ENCODE measurements at places on chromosomes 5 and 9.

- no peak for DNase-seq
These were observed 228.3 kb downstream of the CACNA1B start for GRCh38 chr9:138105561-138106505.

- DNase-seq = no peak
These were observed 3.1 kb downstream of the PDE8B start for GRCh38 chr5:77213601-77214000.

DNA sequence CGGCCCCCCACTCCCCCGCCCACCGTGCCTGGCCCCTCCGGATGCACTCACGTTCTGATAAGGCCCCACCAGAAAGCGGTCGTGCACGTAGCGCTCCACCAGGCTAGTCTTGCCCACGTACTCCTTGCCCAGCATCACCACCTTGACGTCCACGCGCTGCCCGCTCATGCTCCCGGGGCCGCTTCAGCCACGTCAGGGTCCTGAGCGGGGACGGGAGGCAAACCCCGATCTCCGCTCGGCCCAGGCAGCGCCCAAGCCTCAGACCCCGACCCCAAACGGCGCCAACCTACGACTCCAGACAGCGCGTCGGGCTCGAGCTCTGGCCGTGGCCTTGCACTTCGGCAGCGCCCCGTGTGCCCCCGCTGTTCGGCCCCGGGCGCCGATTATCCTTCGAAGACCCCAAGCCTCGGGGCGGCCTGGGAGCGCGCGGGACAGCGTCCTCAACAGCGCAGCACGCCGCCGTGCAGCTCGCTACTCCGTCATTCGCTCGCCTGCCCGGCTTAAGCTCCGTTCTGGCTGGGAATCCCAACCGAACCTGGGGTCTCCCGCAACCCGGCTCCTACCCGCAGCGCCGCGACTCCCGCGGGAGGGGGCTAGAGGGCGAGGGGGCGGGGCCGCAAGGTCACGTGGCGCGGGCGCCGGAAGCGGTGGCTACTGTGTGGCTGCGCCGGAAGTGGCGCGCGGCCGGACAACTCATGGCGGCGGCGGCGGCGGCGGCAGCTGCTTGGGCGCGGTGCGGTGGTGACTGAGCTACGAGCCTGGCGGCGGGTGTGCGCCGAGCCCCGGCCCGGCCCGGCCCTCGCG is at the start of the genes PRELID1 and RAB24:
Gene PRELID1 (plus strand): TSS at position 679 of the 804 bp plus-strand sequence. CDS start 187 bp downstream, outside the sequence.
Gene RAB24 (minus strand): TSS at position 599 of the 804 bp plus-strand sequence. CDS start 431 bp downstream, at position 168.
- peak; percentile 32 for DNase-seq

GRCh38 chr9:109574061-109574882 is 76.2 kb upstream of the PTPN3 start:
- DNase-seq = peak; percentile 5

DNA sequence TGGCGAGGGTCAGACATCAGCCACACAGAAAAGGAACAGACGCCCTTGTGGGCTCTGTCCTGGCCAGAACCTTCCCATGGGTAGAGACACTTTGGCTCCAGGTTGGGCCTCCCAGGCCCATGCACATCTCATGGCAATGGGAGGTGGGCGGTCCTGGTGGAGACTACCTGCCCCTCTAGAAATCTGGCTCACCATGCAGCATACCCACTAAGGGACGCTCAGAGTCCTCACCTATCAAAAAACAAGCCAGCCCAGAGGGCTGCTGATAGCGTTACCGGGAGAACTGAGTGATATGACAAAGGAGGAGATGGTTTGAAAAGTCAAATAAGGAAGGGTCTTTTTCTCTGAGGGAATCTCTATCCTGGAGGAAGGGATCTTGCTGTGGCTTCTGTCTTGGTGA is 62.1 kb downstream of the C5orf15 start:
- no peak for DNase-seq

DNA sequence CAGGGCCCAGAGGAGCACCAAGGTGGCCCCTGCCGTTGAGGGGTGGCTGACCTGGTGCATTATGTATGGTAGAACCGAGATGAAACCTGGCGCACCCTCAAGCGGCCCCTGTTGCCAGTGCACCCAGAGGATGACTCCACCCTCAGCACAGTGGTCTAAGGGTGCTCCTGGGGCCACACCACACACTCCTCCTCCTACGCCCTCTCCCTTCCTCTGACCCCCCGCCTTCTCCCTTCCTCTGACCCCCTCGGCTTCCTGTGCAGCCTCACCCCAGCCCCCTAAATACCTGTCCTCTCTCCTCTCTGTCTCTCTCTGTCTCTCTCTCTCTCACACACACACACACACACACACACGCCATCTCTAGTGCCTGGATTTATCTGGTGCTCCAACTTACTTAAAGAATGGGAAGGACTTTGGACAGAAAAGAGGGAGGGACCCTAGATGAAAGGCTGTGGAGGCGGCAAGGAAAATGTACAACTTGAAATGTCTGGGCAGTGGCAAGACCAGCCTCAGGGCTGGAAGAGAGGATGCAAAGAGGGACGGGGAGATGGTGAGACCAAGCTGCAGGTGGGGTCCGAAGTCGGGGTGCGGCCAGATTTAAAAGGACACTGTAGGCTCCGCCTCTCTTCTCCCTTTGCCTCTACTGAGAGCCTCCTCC is 18.2 kb upstream of the SLC30A5 start:
- no peak for DNase-seq

- no peak for DNase-seq
These were observed 2.1 kb upstream of the NIPBL start for GRCh38 chr5:36874465-36874864.

GRCh38 chr5:101024299-101024698 is 121.2 kb upstream of the ST8SIA4 start:
- DNase-seq = no peak

DNA sequence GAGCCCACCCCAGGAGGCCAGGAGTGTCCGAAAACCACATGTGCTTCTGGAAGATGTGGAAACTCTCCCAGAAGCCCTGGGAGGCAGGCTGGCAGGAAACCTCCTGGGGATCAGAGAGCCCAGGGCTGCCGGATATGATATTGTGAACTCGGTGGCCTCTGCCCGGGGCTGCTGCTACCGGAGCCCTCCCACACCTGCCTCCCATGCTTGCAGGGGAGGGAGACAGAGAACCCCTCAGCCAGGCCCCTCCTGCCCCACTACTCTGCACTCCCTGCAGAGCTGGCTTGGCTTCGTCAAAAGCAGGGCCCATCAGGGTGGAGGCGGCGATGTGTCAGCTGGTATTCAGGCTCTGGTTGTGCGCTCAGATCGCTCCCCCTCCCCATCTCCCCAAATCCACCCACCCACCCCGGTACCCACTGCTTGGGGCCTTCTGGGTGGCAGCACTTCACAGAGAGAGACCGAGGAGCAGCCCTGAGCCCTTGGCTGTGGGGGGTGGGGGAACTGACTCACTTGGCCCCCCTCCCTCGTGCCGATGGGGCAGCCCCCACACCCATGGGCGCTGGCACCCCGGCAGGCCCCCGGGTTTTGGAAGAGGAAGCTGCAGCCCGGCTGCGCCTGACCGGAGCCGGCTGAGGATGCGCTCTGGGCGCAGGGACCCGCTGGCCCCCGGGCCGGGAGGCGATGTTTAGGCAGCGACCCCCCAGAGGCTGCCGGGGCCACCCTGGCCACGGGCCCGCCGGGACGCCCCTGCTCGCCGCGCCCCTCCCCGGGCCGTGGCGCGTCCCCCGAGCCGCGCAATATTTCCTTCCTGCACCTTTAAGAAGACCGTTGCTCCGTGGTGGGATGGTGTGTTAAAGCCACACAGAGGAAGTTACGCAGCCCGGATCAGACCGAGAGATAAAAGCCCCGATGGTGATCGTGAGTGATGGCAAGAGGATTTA is 786 bp upstream of the NTNG2 start:
- DNase-seq = no peak

DNA sequence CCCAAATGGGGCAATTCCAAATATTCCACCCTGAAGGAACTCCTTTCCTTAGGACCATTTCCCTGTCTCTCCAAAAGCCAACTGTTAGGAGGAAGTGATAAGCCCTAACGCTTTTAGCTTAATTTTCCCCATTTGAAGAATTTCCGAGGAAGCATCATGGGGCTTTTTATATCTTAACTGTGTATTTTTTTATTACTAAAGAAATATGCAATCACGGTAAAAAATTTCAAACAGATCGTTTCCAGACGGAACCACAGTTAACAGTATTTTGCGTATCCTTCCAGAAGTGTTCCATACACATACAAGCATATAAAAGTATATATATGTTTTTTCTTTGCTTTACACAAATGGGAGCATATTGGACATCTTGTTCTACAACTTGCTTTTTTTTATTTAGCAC is 133.8 kb downstream of the FGF1 start:
- no peak for DNase-seq

DNA sequence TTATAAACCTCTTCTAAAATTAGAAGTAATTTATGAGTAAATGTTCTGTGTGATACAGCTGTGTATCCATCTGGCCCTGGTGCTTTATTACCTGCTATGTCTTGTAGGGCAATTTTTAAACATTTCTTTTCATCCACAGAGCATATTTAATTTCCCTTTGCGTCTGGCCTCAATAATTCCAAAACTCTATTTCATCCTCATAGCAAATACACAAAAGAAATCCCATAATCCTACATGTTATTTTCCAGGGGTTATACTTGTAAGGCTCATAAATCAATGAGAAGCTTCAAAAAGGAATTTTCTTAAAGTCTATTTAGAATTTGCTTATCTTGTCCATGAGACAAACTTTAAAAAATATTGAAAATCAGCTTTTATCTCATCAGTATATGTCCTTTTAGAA is 167.0 kb downstream of the TTC39B start:
- DNase-seq = no peak

GRCh38 chr5:160929360-160929759 is 77.3 kb upstream of the ATP10B start:
- DNase-seq = no peak

GRCh38 chr9:115601434-115601833 is 483.5 kb upstream of the TNC start:
- no peak for DNase-seq

DNA sequence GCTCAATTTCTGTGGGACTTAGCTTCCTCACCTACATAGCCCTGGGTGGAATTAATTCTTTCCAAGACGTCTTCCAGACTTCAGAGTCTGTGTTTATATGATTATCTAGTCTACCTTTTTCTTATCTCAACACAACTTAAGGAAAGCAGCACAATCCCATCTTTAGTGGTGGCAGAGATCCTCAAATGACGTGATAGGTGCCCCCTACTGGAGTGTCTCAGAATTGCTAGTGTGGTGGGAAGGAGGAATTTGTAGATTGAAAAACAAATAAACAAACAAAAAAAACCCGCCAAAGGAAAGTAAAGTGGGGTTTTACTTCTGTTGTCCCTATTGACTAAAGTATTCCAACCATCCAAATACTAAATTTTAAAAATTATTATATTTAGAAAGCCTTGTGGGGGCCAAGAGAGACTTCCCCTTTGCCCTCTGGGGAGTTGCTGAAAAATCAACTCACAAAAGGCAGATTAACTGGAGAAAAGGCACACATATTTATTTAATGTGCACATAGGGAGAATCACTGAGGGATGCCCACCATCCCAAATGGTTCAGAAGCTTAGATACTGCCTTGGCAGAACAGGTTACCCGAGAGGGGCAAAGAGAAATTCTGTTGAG is 283.3 kb downstream of the TMEM167A start:
- DNase-seq = no peak

GRCh38 chr5:137144656-137145055 is 354.5 kb downstream of the SPOCK1 start:
- no peak for DNase-seq

- no peak for DNase-seq
These were observed at the start of gene LRRC14B for GRCh38 chr5:191036-191948. LRRC14B (plus strand) TSS chr5:191495; CDS start chr5:191539, 44 bp downstream.

DNA sequence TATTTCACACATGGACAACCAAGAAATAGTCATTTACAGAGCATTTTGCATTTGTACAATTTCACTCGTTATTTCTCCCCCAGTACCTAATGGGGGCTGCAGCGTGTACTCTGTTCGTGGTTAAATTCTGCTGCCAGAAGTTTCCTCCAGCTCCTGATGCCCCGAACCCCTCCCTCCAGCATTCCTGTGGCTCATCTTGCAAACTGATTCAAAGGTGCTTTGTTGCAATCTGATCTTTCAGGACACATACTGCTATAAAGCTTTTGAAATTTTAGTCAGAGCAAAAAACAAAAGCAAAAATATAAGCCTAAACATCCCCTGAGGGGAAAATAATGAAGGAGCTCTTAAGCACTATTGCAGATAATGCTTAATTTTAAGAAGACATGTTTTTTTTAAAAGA is 27.7 kb downstream of the UBLCP1 start:
- DNase-seq = no peak

- DNase-seq = no peak
These were observed 118.9 kb downstream of the NXNL2 start for GRCh38 chr9:88653911-88654310.

- DNase-seq = no peak
These were observed 21.5 kb downstream of the OLFM1 start for GRCh38 chr9:135108831-135109510.

DNA sequence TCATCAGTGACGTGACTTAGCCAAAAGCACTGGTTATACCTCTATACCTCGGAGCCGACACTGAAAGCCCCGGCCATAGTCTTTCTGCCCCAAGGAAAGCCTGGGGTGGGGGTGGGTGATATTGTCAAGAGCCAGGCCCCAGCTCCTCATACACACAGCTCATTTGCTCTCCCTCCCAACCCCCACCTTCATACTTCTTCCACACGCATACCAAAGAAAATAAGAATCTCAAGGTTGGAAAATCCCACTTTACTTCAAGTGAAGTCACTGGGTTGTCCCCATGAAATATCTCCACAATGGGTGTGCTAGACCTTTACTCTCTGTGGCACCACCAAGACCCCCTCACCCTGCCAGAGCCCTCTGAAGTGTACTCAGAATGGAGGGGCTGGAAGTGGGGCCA is 27.1 kb upstream of the MGAT1 start:
- no peak for DNase-seq

- no peak for DNase-seq
These were observed 31.4 kb downstream of the FAM174A start for GRCh38 chr5:100566382-100567141.

- no peak for DNase-seq
These were observed 37.1 kb downstream of the GLIS3 start for GRCh38 chr9:4262735-4263141.

GRCh38 chr5:19175776-19176570 is 812.0 kb downstream of the CDH18 start:
- no peak for DNase-seq

- no peak for DNase-seq
These were observed 41.4 kb downstream of the CCDC180 start for GRCh38 chr9:97348871-97349270.

DNA sequence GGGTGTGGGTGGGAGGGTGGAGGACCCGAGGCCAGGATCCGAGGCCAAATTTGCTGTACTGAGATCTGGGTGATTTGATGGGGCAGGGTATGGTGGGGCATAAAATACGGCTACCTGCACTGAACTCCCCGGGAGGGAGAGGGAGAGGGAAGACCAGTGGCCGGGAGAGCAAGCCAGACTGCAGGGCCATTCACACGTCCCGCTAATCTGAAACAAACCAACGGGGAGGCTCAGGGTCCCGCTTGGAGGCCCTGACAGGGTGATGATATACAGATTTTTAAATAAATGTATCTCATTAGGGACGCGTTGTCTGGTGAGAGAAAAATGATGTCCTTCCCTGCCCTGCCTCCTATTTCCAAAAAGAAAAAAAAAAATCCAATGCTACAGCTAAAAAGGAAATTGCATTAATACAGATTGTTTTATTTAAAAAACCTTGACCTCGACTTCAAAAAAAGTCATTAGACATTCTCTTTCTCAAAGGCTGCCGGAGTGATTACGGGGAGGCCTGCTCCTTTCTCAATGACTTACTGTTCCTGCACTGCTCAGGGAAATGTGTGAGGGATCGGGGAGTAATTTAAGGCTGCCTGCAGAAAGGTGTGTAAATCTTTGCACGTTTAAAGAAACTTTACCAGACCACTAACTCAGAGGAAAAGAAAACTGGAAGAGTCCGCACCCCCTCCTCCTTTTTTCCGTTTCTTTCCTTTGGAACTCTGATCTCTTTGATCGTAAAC is 11.5 kb upstream of the PRRX2 start:
- DNase-seq = no peak

- no peak for DNase-seq
These were observed 27.9 kb upstream of the FBXL17 start for GRCh38 chr5:108409786-108410185.

All from NCI-H187 (cell line).